Small intestine (tissue), 16 donors: ENCODE measurements at places on chromosomes 7 and 10. TPM values are rescaled to one million over a fixed set of nuclear protein-coding genes. Genes with fewer than 3 reads are reported as not detected.
A peak's percentile ranks its signal among the peaks of the same experiment; 100 is the strongest.

NODAL gene
- polyA plus RNA-seq, result 0.16 TPM

GRCh38 chr10:116995648-116996047, 9.3 kb downstream of the SHTN1 start:
- H3K27me3 ChIP-seq, result no peaks in the 10 kb centered on the region
- H3K4me1 ChIP-seq, result peaks cover 9% of the 10 kb centered on the region
- H3K27ac ChIP-seq, result no peak overlapping the region
- H3K4me3 ChIP-seq, result no peak overlapping the region
- peaks cover 5% of the 10 kb centered on the region for H3K36me3 ChIP-seq
- no peak for DNase-seq

DNA sequence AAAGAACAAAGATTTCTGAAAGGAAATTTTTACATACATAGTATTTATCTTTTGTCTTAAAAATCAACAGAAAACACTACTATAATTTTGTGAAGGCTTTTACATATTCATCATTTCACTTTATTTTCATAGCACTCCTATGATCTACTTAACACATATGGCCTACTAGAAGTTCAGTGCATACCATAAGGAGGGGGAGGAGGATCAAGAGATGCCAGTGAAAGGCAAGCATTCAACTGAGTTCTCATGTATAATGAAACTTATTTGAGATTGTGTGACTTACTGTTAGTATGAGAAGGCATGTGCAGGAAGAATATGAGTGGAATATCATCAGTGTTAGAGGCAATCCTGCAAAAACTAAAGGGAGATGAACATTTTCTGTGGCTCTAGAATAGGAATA, 10.6 kb downstream of the BRAF start:
- H3K27me3 ChIP-seq, result no peaks in the 10 kb centered on the region
- no peak for DNase-seq
- no peaks in the 10 kb centered on the region for H3K36me3 ChIP-seq
- H3K27ac ChIP-seq, result no peak overlapping the region
- peaks cover 4% of the 10 kb centered on the region for H3K4me1 ChIP-seq
- no peak overlapping the region for H3K4me3 ChIP-seq

SLC16A9 gene
- polyA plus RNA-seq, result 2.4 TPM

DNA sequence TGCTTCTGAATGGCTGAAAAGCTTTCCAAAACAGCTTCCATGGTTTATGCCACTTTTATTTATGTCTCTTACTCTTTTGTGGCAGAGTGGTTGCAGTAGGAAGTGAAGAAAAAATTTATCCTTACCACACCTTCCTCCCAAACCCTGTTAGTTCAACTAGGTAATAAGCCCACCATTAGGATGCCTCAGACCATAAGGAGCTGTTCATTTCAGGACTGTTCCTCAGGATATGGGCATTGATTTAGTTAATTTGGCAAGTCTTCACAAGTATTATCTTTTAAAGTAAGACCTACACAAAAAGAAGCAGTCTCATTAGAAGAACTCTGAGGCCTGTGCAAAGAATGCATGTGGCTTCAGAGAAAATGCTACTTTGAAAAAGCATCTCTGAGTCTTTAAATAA, 82.9 kb upstream of the PDLIM1 start:
- H3K4me1 ChIP-seq, result no peaks in the 10 kb centered on the region
- H3K27ac ChIP-seq, result no peak overlapping the region
- no peaks in the 10 kb centered on the region for H3K27me3 ChIP-seq

DNA sequence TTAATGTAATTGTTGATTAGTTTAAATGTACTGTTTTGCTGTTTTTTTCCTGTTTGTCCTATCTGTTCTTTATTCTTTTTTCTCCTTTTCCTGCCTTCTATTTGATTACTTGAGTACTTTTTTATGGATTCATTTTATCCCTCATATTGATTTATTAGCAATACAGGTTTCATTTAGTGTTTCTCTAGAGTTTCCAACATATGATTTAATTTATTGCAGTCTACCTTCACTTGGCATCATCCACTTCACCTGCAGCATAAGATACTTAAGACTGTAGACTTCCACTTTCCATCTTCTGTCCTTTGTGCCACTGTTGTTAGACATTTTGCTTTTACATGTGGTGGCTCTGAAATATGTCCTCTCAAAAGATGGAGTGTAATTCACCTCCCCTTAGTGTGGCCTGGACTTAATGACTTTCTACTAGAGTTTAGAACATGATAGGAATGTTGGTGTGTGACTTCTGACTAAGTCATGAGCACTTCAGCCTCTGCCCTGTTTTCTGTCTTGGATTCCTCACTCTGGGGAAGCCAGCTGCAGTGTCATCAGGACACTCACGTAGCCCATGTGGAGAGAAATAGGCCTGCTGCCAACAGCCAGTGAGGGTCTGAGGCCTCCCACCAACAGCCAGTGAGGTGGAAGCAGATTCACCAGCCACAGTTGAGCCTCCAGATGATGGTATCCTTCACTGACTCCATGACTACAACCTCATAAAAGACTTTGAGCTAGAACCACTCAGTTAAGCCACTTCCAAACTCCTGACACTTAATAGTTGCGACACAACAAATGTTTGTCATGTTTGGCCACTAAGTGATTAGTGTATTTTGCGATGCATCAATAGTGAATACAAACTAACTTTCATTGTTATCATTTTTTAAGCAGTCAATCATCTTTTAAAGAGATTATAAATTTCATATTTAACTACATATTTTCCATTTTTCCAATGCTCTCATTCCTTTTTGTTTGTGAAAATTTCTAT, 643.5 kb upstream of the DPP6 start:
- H3K27ac ChIP-seq, result no peak overlapping the region
- no peaks in the 10 kb centered on the region for H3K27me3 ChIP-seq
- no peak overlapping the region for H3K4me3 ChIP-seq
- no peaks in the 10 kb centered on the region for H3K4me1 ChIP-seq

DNA sequence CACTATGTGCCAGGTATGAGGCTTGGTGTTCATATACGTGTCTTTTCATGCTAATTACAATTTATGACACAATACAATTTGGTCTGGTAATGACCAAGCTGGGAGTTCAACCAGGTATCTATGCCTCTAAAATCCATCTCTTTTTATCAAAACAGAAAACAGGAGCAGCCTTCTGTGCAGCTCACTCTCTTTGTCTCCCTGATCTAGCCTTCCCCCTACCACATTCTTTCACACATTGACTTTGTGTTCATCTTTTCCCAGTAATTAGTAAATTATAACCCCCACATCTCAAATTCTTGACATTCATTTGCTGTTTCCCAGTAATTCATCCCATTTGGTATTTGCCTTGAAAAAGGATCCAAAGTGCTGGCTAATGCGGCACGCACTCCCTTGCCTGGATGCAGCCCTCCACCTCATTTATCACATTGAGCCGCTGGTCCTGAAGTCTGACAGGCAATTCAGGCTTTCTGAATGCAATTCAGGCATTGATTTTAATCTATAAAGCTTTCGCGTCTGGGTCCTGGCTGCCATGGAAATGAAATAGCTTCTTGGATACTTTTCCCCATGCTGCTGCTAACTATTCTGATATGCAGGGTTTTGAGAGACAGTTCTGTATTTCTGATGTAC, 112.5 kb upstream of the ANKRD1 start:
- peaks cover 3% of the 10 kb centered on the region for H3K27me3 ChIP-seq
- no peak overlapping the region for H3K4me3 ChIP-seq
- no peaks in the 10 kb centered on the region for H3K4me1 ChIP-seq
- H3K36me3 ChIP-seq, result no peaks in the 10 kb centered on the region

DNA sequence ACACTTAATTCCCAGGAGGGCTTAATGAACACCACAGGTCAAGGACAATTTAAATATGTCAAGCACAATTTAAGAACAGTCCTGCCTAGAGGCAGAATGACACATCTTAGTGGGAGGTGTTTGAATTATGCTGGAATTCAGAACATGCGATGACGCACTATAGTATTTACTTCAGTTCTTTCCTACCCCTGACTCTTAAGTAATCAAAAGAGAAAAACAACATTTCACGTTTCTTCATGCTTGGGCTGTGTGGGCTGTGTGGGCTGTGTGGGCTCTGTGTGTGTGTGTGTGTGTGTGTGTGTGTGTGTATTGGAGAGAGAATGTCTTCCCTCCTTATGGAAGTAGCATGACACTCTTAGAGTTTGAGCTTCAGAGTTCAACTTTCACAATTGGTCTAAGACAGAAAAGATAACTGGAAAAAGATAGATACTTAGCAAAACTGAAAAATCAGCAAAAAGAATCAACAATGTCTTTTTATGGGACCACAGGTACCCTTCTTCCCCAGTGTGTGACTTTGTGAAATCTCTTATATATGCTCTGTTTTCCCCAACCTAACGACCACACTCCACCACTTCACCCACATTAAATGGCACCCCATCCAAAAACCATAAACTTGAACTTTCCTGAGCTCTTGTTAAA, 33.7 kb upstream of the CABCOCO1 start:
- H3K27ac ChIP-seq, result peak overlapping the region; percentile 0
- DNase-seq, result no peak
- no peaks in the 10 kb centered on the region for H3K36me3 ChIP-seq
- no peak overlapping the region for H3K4me3 ChIP-seq
- H3K27me3 ChIP-seq, result no peaks in the 10 kb centered on the region
- H3K4me1 ChIP-seq, result no peaks in the 10 kb centered on the region

DNA sequence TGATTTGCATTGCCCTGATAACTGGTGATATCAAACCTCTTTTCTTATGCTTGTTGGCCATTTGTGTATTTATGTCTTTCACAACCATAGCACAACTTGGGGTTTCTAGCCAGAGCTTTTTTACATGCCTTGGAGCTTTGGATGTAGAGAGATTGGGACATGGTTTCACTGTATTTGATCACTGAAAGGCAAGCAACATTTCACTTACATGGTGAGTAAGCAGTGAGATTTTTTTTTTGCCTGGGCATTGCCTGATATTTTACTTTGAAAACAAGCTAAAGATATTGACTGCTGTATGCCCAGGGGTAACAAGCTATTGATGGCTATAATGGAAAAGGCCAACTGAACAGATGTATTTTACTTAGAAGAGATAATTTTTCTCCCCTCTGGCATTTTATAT, 259.0 kb downstream of the PHTF2 start:
- H3K4me3 ChIP-seq, result no peak overlapping the region
- H3K27me3 ChIP-seq, result peaks cover 3% of the 10 kb centered on the region
- no peak overlapping the region for H3K27ac ChIP-seq
- H3K36me3 ChIP-seq, result no peaks in the 10 kb centered on the region

COL17A1 gene
- 78.1 TPM for polyA plus RNA-seq

CNTNAP2 gene
- 0.54 TPM for polyA plus RNA-seq

- H3K27ac ChIP-seq, result no peak overlapping the region
- no peaks in the 10 kb centered on the region for H3K36me3 ChIP-seq
- peaks cover 86% of the 10 kb centered on the region for H3K27me3 ChIP-seq
Measured at GRCh38 chr7:27237735-27238334, 4.8 kb upstream of the EVX1 start.

DNA sequence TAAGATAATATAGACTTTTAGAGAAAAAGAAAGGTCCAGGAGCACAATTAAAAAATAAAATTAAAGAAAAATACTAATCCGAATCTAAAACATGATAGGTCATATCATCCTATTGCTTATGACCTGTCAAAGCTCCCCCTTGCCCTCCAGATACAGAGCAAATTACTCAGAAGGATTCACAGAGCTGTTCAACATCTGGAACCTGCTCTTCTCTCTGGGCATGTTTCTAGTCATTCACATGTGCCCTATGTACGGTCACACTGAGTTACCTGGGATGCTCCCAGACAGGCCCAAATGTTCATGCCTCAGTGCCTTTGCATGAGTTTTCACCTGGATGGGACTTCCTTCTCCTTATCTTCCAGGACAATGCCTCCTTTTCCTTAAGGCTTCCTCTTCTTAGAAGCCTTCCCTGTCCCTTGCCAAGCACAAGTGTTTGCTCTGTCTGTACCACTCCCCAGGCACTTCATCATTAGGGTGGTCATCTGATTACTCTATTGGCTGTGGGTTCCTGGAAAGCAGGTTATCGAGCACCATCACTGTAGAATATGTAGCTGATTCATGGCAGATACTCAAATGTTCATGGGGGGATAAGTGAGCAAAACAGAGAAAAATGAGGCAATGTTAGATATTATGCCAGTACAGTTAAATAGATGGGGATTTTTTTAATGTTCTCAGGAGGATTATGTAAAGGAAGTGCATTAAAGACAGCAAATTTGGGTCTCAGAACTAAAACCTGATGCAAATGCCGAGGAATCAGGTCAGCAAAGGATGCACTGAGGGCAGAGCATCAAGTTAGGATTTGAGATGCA, 12.0 kb upstream of the AOAH start:
- no peak overlapping the region for H3K4me3 ChIP-seq
- no peaks in the 10 kb centered on the region for H3K27me3 ChIP-seq
- no peak overlapping the region for H3K27ac ChIP-seq
- no peak for DNase-seq
- H3K36me3 ChIP-seq, result no peaks in the 10 kb centered on the region
- no peaks in the 10 kb centered on the region for H3K4me1 ChIP-seq

GRCh38 chr10:132065491-132066105, at the start of gene JAKMIP3:
Gene JAKMIP3, plus strand, starts transcription at chr10:132065946. Its CDS starts 38,863 bp downstream, at chr10:132104809.
- DNase-seq, result peak; percentile 58
- no peak within 1 kb of the TSS for H3K27ac ChIP-seq

- peak overlapping the region; percentile 37 for H3K4me3 ChIP-seq
- DNase-seq, result no peak
- no peak overlapping the region for H3K27ac ChIP-seq
- H3K36me3 ChIP-seq, result no peaks in the 10 kb centered on the region
- no peaks in the 10 kb centered on the region for H3K4me1 ChIP-seq
- peaks cover 25% of the 10 kb centered on the region for H3K27me3 ChIP-seq
Measured at GRCh38 chr7:101363196-101363733, 590 bp downstream of the COL26A1 start.

DNA sequence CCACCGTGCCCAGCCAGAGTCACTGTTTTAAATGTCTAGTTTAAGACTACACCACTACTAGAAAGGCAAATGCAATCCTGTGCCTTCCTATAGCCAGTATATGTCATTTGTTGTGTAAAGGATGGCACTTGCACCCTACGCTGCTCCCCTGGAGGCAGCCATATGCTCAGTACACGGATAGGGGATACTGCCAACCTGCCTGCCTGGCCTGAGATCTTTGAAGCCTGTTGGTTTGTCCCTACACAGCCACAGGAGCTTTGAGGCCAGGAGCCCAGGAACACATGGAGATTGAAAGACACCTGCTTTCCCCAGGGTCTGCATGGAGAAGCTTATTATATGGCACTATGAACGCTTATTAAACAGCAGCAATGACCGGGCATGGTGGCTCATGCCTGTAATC, 2.3 kb upstream of the SCRN1 start:
- H3K27ac ChIP-seq, result no peak overlapping the region
- no peaks in the 10 kb centered on the region for H3K36me3 ChIP-seq
- no peak overlapping the region for H3K4me3 ChIP-seq
- H3K4me1 ChIP-seq, result peaks cover 5% of the 10 kb centered on the region
- H3K27me3 ChIP-seq, result peaks cover 3% of the 10 kb centered on the region
- no peak for DNase-seq

DNA sequence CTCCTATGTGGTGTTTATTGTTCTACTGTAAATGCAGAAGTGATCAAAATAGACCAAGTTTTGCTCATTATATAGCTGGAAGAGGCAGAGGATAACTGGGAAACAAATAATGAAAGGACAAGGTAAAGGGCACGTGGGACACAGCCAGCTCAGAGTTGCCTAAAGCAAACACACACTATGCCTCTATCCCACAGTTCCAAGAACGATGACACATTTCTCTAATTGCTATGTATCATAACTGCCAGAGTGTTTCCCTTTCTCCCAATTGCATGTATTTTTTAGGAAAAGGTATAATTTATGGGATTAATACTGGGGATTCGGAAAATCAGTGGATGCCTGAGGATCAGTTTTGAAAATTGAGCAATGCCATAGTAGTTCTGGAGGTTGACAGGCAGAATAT, 49.0 kb downstream of the CCDC71L start:
- no peak overlapping the region for H3K27ac ChIP-seq
- no peak for DNase-seq
- H3K27me3 ChIP-seq, result no peaks in the 10 kb centered on the region
- no peak overlapping the region for H3K4me3 ChIP-seq
- H3K4me1 ChIP-seq, result peaks cover 5% of the 10 kb centered on the region

TAS2R3 gene
- 0.24 TPM for polyA plus RNA-seq

DYDC2 gene
- polyA plus RNA-seq, result 1.4 TPM
